ENCODE measurements at places on chromosomes 4 and X.

- DNase-seq, result no peak
Measured at GRCh38 chrX:110734894-110735541, 60.6 kb downstream of the CHRDL1 start.

GRCh38 chrX:46627711-46628419 lies 54.3 kb downstream of the CHST7 start:
- no peak for DNase-seq

DNA sequence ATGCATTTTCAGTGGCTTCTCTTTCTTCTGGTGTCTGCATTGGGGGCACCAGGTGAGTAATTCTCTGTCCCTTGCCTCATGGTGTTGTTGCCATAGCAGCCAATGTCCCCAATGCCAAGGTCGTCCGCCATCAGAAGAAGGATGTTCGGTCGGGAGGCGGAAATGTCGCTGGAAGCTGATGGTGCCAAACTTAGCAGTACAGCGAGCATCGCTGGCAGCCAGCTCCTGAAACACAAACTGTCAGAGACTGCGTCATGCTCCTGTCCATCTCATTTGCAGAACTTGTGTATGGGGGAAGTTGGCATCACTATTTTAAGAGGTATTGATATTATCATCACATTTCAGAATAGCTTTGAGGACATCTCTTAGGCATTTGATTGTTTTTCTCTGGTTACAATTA lies 29.1 kb upstream of the ARSD start:
- no peak for DNase-seq

DNA sequence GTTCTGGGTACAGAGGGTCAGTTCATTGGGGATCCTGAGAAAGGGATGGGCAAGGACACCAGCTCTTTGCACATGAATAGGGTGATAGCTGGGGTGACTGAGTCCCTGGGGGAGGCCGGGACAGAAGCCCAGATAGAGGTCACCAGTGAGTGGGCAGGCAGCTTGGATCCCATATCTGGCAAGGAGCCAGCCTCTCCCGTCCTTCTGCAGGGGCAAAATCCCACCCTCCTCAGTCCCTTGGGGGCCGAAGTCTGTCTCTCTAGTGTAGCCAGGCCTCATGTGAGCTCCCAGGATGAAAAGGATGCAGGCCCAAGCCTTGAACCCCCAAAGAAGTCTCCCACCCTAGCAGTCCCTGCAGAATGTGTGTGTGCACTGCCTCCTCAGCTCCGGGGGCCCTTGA lies 16.9 kb upstream of the GAGE10 start:
- DNase-seq, result no peak

GRCh38 chrX:153953342-153953830 lies 8.9 kb upstream of the RENBP start:
- DNase-seq, result peak; percentile 79

DNA sequence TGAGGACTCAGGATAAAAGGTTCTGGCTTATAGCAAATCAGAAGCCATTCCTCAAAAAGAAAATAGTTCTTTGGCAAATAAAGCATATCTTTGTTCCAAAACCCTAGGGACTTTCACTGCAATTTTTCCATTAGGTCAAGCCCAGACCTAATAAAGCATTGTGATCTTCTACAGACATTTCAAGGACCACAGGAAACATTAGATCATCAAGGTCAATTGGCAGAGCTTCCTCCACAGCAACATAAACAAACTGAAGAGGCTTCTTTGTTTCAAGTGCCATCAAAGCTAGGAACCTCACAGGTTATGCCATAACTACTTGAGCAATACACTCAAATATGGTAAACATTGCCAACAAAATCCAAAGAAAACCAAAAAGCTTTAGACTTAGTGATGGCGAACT lies 144.9 kb downstream of the ANXA5 start:
- DNase-seq, result no peak

DNA sequence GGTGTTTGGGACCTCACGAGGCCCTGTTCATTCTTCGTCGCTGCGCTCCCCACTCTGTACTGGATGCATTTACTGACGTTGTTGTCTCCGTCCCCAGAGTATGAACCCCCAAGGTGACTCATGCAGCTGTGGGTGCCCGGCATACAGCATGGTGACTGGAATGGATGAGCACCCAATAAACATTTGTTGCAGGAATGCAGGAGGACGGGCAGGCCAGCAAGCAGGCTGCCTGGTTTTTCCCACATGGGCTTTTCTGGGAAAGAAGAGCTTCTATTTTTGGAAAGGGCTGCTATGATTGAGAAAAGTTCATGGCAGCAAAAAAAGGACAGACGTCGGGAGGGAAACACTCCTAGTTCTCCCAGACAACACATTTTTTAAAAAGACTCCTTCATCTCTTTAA lies 893 bp upstream of the SOD3 start:
- no peak for DNase-seq

GRCh38 chrX:18725310-18725943 lies 18.0 kb downstream of the PPEF1 start:
- no peak for DNase-seq

DNA sequence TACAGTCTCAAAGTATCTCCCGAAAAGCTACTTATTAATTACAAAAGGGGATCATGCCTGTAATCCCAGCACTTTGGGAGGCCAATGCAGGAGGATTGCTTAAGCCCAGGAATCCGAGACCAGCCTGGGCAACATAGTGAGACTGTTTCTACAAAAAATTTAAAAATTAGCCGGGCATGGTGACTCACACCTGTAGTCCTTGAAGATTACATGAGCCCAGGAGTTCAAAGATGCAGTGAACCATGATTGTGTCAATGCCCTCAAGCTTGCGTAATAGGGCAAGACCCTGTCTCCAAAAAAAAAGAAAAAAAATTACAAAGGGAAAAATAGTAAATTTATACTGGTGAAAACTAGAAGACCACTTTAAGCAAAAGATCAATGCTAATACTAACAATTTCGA lies 3.3 kb upstream of the PORCN start:
- DNase-seq, result no peak

- no peak for DNase-seq
Measured at GRCh38 chrX:96906741-96907140, 23.0 kb downstream of the RPA4 start.

DNA sequence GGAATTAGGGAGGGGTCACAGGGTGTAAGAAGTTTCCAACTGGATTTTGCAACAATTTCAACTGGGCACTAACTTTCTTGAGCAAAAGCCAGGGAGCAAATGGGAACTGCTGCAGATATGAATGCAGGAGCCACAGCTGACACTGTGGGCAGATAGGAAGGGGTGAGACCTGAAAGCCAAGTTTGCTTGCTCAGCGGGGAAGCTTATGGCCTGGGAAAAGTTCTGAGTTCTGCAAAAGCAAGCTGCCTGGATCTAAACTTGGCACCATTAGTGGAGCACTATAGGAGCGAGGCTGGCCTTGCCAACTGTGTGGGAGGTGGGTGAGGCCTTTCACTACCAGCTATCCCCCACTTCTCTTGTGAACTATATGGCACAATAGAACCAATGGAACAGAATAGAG lies 11.1 kb downstream of the CYSLTR1 start:
- no peak for DNase-seq

- DNase-seq, result no peak
Measured at GRCh38 chrX:2478546-2479419, 22.0 kb downstream of the DHRSX start.

GRCh38 chr4:125728568-125728967 lies 413.8 kb downstream of the FAT4 start:
- DNase-seq, result no peak

- no peak for DNase-seq
Measured at GRCh38 chrX:96985046-96985445, 101.3 kb downstream of the RPA4 start.

DNA sequence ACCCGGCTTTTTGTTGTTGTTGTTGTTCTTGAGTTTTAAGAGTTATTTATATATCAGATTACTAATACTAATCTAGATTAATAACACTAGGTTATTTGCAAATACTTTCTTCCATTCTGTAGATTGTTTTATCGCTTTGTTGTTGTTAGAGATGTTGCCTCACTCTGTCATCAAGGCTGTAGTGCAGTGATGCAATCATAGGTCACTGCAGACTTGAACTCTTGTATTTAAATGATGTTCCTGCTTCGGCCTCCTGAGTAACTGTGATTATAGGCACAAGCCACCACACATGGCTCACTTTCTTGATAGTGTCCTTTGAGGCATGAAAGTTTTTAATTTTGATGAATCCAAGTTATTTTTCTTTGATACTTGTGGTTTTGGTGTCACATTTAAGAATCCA lies 129.0 kb downstream of the VSIG4 start:
- DNase-seq, result no peak

DNA sequence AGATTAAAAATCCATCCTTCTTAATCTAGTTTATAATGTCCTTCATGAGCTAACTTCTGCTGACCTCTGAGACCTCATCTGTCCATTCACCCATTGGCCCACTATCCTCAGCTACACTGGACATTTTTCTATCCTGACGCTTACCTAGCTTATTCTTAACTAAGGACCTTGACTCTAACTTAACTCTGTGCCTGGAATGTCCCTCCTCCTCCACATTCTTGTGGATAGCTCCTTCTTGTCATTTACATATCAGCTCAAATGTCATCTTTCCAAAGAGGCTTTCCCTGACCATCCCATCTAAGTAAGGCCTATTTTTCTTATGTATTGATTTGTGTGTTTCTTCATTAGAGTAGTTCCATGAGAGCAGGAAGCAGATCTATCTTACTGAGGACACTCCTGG lies 54.7 kb downstream of the ATXN3L start:
- DNase-seq, result no peak

GRCh38 chr4:109676886-109677285 lies 26.4 kb downstream of the CASP6 start:
- no peak for DNase-seq

- no peak for DNase-seq
Measured at GRCh38 chrX:274904-275475, 6.2 kb upstream of the PLCXD1 start.

DNA sequence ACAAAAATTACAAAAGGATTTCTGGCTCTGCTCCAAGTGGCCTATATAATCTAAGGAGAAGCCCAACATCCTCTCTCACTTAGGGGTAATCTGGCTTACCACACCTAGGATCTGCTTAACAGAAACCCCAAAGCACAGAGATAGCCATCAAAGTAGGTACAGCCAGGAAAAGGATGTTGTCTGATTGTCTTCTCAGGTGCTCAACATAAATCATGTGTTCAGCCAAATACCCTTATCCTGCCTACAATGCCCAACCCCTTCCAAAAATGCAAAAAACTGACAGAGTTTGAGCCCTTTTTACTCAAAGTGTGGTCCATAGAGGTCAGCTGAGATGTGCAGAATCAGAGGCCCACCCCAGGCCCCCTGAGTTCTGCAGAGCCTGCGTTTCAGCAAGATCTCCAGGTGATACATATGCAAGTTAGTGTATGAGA lies 53.9 kb downstream of the PPM1K start:
- no peak for DNase-seq

- DNase-seq, result no peak
Measured at GRCh38 chr4:20829617-20830357, 129.5 kb downstream of the PACRGL start.

DNA sequence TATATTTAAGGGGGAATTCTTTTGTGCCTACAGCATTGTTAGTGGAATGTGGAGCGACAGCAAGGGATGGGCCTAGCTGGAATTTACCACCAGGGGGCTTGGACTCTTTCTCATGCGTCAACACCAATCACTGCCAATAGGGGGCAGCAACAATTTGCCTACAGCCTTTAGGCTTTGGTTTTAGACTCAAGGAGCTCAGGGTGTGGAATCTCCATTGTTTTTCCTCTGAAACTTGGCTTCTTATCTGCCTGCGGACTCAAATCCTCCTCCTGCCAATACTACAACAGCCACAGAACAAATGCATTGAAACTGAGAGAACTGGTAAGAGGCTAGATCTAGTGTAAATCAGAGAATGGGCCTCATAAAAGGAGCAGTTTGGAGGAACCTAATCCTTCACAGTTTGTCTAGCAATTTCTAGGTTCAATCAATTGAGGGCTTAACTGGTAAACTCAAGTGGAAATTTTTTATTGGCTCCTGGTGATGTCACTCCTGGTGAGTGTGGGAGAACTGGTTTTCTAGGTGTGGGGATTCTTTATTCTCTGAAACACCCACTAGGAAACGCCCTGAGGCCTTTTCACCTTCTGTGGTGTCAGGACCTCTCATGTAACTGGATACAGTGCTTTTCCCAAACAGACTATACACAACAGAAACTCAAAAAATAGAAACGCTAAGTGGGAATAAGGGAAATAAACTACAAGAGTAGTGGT lies 27.9 kb upstream of the TMSB4X start:
- DNase-seq, result peak; percentile 72

DNA sequence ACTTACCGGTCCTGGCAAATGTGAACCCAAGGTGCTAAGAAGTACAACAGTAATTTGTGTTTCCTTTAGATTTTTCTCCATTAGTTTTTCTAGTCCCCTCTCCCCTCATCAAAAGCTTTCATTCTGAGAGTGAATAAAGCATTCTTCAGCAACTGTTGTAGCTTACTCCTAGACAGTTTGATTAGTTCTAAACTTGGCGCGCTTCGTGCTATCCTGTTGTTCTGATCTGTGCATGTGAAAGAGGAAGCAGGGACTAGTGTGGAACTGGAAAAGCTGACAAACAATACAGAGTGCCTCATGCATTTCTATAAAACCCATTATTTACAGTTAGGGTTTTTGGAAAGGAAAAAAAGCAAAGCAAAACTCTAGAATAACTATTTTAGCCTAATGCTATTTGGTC lies 556.9 kb upstream of the SLIT2 start:
- no peak for DNase-seq

GRCh38 chrX:46837558-46838485 lies 979 bp downstream of the RP2 start:
- DNase-seq, result no peak

DNA sequence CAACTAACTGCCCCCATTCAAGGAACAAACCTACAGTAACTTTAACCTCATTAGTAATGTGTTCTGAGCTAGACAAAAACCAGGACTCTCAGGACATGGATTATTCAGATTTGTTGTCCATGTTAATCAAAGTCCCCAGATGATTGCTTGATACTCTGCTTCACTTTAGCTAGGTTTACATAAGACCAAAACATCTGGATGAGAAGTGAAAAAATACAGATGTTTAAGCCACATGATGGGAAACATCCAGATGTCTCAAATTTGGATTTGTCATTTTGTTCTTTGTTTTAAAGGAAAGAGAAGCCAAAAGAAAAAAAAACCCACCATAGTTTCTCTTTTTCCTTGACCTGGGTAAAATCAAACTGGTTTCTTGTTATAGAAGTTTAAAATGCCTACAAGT lies 48.5 kb upstream of the NRK start:
- DNase-seq, result no peak

DNA sequence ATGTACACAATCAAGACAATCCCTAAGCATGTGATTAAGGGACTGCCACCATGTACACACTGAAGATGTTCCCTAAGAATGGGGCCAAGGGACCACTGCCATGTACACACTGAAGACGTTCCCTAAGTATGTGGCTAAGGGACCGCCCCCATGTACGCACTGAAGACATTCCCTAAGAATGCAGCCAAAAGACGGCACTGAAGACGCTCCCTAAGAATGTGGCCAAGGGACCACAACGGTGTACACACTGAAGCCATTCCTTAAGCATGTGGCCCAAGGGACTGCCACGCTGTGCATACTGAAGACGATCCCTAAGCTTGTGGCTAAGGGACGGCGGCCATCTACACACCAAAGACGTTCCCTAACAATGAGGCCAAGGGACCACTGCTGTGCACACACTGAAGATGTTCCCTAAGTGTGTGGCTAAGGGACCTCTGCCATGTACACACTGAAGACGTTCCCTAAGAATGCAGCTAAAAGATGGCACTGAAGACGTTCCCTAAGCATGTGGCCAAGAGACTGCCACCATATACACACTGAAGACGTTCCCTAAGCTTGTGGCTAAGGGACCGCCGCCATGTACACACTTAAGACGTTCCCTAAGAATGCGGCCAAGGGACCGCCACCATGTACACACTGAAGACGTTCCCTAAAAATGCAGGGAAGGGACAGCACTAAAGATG lies 26.4 kb downstream of the DHRSX start:
- DNase-seq, result no peak
